Neural progenitor cell (in vitro differentiated cells): ENCODE measurements at places on chromosomes 2 and 18. TPM values are rescaled to one million over a fixed set of nuclear protein-coding genes. Genes with fewer than 3 reads are reported as not detected.

- H3K27ac ChIP-seq = no peak overlapping the region
- H3K36me3 ChIP-seq = no peaks in the 10 kb centered on the region
- no peak for DNase-seq
Observed at GRCh38 chr2:204468746-204469429, 76.4 kb upstream of the PARD3B start.

DNA sequence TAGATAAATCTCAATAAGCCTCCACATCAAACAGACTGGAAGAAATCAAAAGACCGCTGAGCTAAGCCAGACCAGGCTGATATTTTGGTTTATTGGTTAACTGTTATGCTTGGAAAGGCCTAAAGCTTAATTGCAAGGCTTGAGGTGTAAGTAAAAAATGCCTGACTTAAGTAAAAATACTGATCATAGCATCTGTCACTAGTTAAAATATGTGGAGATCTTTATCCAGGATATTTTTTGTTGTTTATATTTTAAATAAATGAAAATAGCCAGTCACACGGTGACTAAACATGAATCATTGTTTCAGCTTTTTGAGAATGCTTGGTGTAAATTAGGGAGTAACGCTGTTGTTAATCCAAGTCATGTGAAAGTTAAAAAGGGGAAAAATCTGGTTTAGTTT is 127.9 kb downstream of the THADA start:
- H3K36me3 ChIP-seq = no peaks in the 10 kb centered on the region
- no peak overlapping the region for H3K4me3 ChIP-seq
- H3K27me3 ChIP-seq = no peaks in the 10 kb centered on the region
- no peak for DNase-seq

DNA sequence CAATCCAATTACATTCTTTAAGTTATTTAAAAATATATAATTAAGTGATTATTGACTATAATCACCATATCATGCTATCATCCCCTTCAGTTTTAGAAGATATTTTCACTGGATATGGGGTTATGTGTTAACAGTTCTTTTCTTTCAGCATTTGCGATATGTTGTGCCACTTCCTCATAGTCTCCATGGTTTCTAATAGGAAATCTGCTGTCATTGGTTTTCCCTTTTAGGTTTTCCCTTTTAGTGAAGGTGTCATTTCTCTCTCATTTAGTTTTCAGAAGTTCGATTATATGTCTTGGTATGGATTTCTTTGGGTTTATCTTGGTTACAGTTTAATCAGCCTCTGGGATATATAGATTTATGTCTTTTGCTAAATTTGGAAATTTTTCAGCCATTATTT is 34.8 kb upstream of the EPG5 start:
- no peak overlapping the region for H3K27ac ChIP-seq
- H3K27me3 ChIP-seq = no peaks in the 10 kb centered on the region
- no peaks in the 10 kb centered on the region for H3K4me1 ChIP-seq
- H3K36me3 ChIP-seq = peaks cover 2% of the 10 kb centered on the region

Gene ACP1
- total RNA-seq = 173 and 236 TPM in 2 replicates

- DNase-seq = no peak
- no peaks in the 10 kb centered on the region for H3K27me3 ChIP-seq
- H3K27ac ChIP-seq = no peak overlapping the region
- no peaks in the 10 kb centered on the region for H3K36me3 ChIP-seq
Observed at GRCh38 chr2:122960759-122961641, 1064.1 kb upstream of the CNTNAP5 start.
